NCI-H2171 treated with DMSO at 0.1 percent for 48 hours (cell line): ENCODE measurements at places on chromosomes 1 and 21.

- DNase-seq = no peak
Observed at GRCh38 chr1:92486251-92487077, at the start of gene GFI1. Gene GFI1 (minus strand): TSS chr1:92486925. CDS start chr1:92483487, 3,438 bp downstream.

DNA sequence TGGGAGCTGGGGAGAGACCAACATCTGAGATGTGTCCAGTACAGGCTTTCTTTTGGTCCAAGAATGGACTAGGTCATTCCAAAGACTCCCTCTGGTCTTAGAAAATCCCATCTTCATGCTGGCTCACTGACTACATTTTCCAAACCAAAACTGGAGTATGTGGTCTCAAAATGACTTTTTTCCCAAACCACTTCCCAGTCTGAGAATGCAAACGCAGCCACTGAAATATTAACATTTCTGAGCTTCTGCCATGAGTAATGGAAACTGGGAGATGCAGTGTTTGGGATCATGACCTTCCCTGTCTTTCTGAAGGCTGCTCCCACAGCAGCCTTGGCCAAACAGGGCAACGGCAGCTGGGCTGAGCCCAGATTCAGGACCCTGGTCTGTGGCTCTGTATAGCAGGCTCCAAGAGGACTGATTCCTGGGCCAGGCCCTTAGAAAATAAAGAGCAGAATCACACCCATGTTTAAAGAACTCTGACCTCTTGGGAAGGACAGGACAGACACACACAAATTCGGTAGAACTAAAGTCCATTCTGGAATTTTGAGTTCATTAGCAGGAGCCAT is 62.1 kb upstream of the CNTN2 start:
- DNase-seq = no peak

DNA sequence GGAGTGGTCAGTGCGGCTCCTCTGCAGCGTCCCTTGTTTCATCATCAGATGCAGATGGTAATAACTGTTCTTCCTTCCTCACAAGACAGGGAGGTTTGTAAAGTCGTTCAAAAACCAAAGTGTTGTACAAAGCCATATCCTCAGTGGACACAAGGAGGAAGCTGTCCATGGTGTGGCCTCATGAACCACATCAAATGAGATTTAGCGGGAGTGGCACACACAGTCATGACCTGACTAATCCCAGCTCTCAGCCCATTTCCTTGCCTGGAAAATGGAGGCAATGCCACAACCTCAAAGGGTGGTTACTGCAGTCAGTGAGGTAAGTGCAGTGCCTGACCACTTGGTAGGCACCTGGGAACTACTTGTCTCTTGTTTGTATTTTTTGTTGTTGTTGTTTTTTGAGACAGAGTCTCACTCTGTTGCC is 13.4 kb downstream of the ENTREP3 start:
- no peak for DNase-seq

GRCh38 chr1:178500936-178501554 is 4.3 kb upstream of the CLEC20A start:
- no peak for DNase-seq

GRCh38 chr1:8739377-8739776 is 78.1 kb downstream of the RERE start:
- DNase-seq = no peak

GRCh38 chr1:20216574-20216973 is 30.3 kb upstream of the PLA2G2C start:
- peak; percentile 71 for DNase-seq

GRCh38 chr1:148362626-148363438 is 120.3 kb downstream of the PPIAL4G start:
- DNase-seq = no peak

GRCh38 chr1:203361945-203362719 is 11.2 kb upstream of the FMOD start:
- no peak for DNase-seq

- no peak for DNase-seq
Observed at GRCh38 chr1:152020849-152021248, 16.0 kb downstream of the S100A11 start.
